Left hindlimb (tissue), 1 donor: ENCODE measurements at places on chromosomes 3 and 15.

- no peak for DNase-seq
Measured at GRCh38 chr3:131544557-131544956, 41.8 kb upstream of the MRPL3 start.

GRCh38 chr3:117979466-117979865 is 1055.2 kb downstream of the IGSF11 start:
- no peak for DNase-seq

DNA sequence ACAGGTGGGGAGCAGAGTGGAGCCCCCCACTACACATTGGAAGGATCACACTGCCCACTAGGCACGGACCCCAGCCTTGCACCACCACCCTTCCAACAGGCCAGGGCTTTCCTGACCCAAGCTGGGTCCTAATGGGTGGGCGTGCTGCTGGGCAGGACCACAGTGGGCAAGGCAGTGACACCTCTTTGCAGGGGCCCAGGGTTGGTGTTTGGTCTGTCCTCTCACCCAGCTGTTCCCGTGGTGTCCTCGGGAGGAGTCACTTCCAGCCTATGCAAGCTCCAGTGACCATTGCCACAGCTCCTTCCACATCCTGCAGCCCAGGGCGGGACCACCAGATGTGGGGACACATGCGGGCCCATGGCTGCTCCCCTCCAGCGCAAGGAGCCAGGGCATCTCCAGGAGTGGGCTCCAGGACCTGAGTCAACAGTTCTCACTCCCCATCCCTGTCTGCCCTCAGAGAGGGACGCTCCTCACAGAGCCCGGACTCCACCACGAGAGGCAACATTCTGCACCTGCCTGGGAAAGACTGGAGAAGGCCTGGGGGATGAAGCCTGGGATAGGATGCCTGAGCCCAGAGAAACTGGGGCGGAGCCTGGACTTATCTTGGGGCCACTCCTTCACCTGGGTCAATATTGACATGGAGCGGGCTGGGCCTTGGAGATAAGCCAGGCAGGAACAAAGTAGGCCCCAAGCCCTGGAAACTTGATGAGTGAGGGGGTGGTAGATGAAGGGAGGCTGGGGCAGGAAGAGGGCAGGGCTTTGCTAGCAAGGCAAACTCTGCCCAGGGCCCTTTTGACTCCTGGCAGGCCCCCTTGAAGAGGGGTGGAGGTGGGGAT is 3.9 kb upstream of the VILL start:
- DNase-seq: peak; percentile 26

- no peak for DNase-seq
Measured at GRCh38 chr3:47005212-47006144, 26.0 kb downstream of the NBEAL2 start.

DNA sequence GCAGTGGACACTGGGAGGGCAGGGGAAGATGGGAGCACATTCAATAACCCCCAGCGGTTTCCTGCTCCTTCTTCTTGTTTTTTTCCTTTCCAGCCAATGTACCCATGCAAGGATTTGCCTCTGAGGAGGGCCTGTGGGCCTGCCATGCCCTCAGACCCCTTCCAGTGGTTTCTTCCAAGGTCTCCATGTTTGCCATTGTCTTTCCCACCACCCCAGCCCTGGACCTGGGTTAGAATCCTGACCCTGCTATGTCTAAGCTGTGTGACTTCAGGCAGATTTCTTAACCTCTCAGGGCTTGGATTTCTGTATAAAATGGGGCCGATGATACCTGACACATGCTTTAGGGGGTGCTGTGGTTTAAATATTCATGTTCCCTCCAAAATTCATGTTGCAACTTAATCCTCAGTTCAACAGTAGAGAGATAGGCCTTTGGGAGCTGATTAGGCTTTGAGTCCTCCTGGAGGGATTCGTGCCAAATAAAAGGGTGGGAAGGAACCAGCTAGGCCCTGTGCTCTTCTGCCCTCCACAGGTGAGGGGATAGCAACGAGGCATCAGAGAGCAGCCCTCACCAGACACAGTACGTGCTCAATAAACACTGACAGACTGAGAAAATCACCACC is 46.3 kb upstream of the FLNB start:
- DNase-seq: no peak
